ENCODE measurements at places on chromosomes 1 and 21.

DNA sequence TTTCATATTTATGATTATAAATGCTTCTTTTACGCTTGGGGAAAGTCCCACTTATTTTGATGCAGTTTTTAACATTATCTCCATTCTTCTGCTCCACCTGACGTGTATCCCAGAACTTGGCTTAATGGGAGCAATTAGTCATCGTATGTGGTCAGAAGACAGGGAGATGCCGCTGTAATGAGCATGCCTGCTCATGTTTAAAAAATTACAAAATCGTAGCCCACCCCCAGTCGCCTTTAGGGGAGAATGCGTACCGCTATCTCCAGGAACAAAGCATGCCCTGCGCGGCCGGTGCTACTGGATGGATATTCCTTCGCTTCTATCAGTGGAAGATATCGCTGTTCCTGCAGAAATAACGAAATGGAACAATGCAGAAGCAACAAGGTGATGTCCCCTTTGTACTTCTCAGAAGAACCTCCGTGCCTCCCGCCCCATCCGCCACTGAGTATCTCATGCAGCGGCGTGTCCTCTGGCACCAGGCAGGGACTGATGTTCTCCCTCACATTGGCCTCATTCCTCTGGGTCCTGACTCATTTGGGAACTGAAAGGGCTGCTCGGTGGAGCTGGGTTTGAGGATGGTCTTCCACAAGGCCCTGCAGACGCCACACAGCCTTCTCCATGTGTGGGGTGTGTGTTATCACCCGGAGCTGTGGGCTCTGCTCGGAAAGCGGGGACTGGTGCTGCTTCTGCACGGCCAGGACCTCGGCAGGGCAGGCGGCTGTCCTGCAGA is 116.3 kb upstream of the COL6A1 start:
- DNase-seq = no peak

GRCh38 chr1:93758842-93759515 is 77.3 kb upstream of the BCAR3 start:
- no peak for DNase-seq

- no peak for DNase-seq
Observed at GRCh38 chr1:102550729-102551384, 554.1 kb upstream of the OLFM3 start.

GRCh38 chr1:230711245-230711644 is 2.7 kb downstream of the AGT start:
- DNase-seq = no peak

DNA sequence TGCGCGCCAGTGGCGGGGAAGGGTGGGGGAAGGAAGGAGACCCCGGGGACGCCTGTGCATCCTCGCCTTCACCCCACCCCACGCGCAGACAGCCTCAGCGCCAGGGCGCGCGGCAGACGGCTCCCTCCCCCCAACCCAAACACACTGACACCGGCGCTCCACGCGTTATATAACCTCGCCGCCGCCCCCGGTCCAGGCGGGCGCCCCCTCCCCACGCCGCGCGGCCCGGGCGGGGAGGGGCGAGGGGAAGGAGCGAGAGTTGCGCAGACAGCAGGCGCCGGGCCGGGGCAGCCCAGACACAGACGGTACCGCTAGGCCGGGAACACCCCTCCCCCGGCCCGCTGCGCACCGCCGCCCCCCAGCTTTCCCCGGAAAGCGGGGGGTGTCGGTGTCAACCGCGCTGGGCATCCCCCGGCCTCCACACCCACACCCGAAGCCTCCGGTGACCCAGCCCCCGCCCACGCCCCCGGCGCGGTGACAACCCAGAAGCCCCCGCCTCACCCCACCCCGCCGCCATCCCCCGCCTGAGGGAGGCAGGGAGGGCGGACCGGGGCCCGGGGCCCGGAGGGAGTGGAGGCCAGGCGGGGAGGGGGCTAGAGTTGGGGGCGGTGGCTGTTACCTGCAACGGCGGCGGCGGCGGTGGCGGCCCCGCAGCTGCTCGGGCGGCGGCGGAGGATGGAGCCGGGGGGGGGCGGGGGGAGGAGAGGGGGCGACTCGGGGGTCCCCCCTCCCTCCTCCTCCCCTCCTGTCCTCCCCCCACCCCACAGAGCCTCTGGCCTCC is 432 bp downstream of the AKT3 start:
- peak; percentile 54 for DNase-seq

- DNase-seq = no peak
Observed at GRCh38 chr1:70847013-70847412, 200.6 kb downstream of the PTGER3 start.

GRCh38 chr1:56215771-56216170 is 363.6 kb downstream of the PLPP3 start:
- DNase-seq = no peak

DNA sequence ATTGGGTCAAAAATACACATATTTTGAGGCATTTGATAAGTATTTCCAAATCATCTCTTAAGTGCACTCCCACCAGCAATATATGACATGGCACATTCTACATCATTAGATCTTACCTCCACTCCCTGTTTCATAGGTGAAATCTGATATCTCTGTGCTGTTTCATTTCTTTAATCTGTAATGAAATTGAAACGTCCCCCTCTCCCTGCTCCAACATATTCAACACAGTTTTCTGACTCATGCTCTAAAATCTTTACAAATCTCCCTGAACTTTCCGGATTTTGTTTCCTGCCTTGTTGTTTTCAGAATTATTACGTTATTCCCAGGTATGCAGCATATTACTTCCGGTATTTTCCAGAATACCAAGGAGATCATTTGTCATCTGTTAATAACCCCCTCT is 66.1 kb upstream of the AKT3 start:
- DNase-seq = no peak

DNA sequence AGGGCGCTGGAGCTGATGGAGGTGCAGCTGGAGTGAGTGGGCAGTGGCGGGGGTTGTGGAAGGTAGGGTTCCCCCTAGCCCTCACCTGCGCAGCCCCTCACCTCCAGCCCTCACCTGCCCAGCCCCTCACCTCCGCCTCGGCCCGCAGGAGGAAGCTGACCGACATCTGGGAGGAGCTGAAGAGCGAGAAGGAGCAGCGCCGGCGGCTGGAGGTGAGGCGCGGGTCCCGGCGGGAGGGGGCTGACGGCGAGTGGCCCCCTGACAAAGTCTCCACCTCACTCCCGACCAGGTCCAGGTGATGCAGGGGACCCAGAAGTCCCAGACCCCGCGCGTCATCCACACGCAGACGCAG is 2.7 kb downstream of the EVA1B start:
- no peak for DNase-seq

DNA sequence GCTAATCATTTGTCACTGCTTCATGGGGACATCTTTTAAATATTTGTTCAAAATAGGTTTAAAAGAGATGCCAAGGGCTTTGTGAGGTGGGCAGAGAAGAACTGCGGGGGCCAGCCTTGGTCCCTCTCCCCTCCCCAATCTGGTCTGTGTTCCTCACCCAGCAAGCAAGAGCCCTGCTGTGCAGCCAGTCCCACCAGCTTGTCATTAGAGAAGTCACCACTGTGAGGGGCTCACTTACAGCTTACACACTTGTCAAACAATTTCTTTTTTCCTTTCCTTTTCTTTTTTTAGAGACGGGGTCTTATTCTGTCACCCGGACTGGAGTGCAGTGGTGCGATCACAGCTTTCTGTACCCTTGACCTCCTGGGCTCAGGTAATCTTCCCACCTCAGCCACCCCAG is 10.4 kb upstream of the CDK18 start:
- no peak for DNase-seq

- DNase-seq = peak; percentile 83
Observed at GRCh38 chr1:85495556-85495955, 30.6 kb upstream of the DDAH1 start.

- DNase-seq = no peak
Observed at GRCh38 chr1:224939844-224940425, 10.5 kb downstream of the DNAH14 start.

GRCh38 chr1:2496087-2496622 is 20.1 kb downstream of the PLCH2 start:
- DNase-seq = no peak

- no peak for DNase-seq
Observed at GRCh38 chr1:143699115-143699514, 272.7 kb downstream of the FAM72C start.

DNA sequence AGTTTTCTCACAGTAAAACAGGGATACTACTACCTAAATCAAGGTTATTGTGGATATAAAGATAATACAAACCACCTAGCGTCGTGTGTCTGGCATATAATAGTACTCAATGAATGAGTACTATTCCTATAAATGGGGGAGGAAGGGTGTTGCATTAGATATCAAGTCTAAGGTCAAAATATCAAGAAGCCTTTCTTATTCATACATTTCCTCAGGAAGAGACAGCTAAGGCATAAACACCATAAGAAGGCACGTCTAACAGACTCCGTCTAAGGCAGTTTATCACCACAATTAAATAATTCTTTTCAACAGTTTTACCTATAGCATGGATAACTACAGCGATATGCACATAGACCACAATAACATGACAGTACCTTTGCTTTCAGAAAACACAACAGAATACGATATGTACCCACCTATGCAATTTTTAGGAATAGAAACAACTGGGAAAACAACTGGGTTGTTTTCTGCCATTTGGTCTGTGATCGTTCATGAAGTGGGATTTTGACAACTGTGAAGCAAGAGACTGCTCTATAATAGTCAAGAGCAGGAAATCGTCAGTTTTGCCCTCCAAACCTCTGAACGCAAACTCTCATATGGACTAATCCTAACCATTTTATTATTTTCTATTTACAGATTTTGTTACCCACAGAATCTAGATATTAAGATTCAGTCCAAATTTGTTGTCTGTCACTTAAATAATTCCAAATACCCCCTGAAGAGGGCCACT is 53.1 kb downstream of the HNRNPR start:
- no peak for DNase-seq

GRCh38 chr21:26739189-26739588 is 106.0 kb downstream of the ADAMTS1 start:
- DNase-seq = no peak

GRCh38 chr21:17387030-17387617 is 125.7 kb upstream of the CXADR start:
- peak; percentile 89 for DNase-seq

Data from tongue (tissue), 3 donors.